ENCODE measurements at places on chromosomes 16 and 17. TPM values are rescaled to one million over a fixed set of nuclear protein-coding genes. Genes with fewer than 3 reads are reported as not detected.

The CCL1 gene
- not detected for total RNA-seq

The G6PC1 gene
- total RNA-seq, result not detected

The CD79B gene
- not detected for total RNA-seq

The CDH13 gene
- 58.0 TPM for total RNA-seq

The MBTPS1 gene
- total RNA-seq, result 61.1 TPM

The TK1 gene
- total RNA-seq, result 4.3 TPM

The TBX2 gene
- total RNA-seq, result 4.1 TPM

The C16orf89 gene
- total RNA-seq, result 1.6 TPM

The HOXB1 gene
- total RNA-seq, result not detected

The USP31 gene
- 9.0 TPM for total RNA-seq

The GPRC5B gene
- 47.4 TPM for total RNA-seq

The LRRC46 gene
- total RNA-seq, result not detected

The TSPOAP1 gene
- total RNA-seq, result 1.1 TPM

The SDK2 gene
- total RNA-seq, result not detected

The MTSS2 gene
- 8.3 TPM for total RNA-seq

The SOST gene
- 0.09 TPM for total RNA-seq

The FAM83G gene
- 9.5 TPM for total RNA-seq

The CTRB1 gene
- total RNA-seq, result not detected

The TERB1 gene
- total RNA-seq, result 0.08 TPM

The PER1 gene
- total RNA-seq, result 12.7 TPM

The KRTAP4-4 gene
- not detected for total RNA-seq

The PRSS33 gene
- total RNA-seq, result not detected

The SSTR5 gene
- not detected for total RNA-seq

The RAB26 gene
- 3.6 TPM for total RNA-seq

The MYBBP1A gene
- total RNA-seq, result 55.8 TPM

The BLTP2 gene
- total RNA-seq, result 200 TPM

The CCL16 gene
- not detected for total RNA-seq

The CACNA1H gene
- total RNA-seq, result 2.7 TPM

The HELZ gene
- total RNA-seq, result 97.0 TPM

The GCGR gene
- not detected for total RNA-seq

The PPY gene
- total RNA-seq, result not detected

Data from fibroblast of the aortic adventitia (primary cell).